ENCODE measurements at places on chromosomes 1 and 21.
A peak's percentile ranks its signal among the peaks of the same experiment; 100 is the strongest.

- peak; percentile 45 for DNase-seq
These were observed 80.5 kb upstream of the TTC39A start for GRCh38 chr1:51410568-51411460.

DNA sequence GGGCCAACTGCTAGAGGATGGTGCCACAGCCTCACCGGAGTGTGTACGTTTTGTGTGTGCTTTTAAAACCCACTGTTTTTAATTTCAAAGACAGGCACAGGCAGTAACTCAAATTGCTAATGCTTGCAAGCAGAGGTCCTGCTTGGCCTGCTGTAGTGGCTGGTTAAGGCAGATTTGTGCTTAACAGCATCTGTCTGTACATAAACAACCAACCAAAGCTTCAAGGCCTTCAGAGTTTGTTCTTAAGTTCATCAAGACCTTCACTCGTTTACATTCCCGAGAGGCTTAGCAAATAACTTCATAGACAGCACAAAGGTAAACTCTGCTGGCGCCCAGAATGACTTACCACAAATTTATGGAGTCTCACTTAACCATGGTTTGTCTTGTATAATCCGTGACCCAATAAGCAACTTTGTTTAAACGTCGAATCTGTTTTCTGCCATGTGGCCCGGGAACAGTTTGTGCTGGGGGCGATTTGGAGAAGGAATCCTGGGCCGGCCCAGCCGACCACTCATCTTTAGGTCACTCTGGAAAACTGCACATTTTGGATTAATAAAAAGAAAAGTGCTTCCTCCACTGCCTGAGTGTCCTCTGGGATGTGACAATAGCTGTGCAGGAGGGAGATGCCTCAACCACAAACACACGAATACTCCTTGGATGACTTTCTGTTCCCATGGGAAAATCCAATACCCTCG lies 58.1 kb downstream of the CAPZB start:
- peak; percentile 33 for DNase-seq

DNA sequence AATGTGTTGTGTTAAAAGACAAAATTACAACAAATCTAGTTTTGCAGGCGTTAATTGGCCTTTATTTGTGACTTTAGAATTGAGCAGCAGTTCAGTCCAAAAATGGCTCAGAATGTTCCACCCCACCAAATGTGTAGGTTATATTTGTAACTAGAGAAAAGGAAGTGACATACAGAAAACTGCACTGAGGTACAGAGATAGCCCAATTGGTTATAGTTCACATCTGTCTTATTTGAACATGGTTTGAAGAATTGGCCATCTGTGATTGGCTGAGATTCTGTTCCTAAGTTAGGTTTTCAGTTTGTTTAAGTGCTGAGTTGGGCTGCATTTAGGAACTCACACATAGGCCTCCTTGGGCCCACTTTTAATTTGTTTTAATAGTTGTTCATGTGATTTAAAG lies 12.0 kb upstream of the FMO2 start:
- no peak for DNase-seq

GRCh38 chr1:162324396-162324795 lies 52.3 kb downstream of the SPATA46 start:
- DNase-seq = peak; percentile 10

GRCh38 chr1:60527567-60527966 lies 454.0 kb upstream of the C1orf87 start:
- no peak for DNase-seq

GRCh38 chr1:184824691-184825323 lies 70.1 kb upstream of the EDEM3 start:
- DNase-seq = no peak

DNA sequence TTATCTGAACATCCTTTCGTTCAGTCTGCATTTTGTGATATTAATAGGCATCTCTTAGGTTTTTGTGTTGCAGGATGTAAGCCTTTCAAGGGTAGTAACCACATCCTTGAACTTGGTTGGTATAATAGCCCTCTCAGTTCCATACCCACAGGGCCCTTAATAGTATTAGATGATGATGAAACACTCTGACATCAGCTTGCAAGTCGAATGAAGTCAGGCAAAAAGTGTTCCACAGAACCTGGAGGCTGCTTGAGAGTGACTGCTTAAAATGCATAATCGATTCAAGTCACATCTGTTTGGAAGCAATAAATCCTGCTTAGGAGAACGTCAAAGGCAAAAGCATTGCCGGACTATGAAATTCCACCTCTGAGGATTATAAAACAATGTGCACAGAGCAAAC lies 415.6 kb upstream of the KAZN start:
- no peak for DNase-seq

DNA sequence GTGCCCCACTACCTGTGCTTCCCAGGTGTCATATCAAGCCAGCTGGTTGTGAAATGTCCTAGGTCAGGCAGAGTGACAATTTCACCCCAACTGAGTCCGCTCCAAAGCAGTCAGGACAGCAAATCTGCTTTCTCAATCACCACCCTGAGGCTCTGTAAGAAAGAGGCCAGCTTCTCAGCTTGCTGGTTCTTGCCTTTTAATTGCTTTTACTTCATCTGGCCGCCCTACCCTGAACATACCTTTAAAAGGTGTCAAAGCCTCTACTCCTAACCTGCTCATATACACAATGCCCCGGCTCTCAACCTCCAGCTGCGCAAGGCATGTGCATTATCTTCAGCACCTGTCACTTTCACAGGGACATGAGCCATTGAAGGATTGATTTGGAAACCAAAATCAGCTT lies 581.6 kb downstream of the NPHP4 start:
- no peak for DNase-seq

DNA sequence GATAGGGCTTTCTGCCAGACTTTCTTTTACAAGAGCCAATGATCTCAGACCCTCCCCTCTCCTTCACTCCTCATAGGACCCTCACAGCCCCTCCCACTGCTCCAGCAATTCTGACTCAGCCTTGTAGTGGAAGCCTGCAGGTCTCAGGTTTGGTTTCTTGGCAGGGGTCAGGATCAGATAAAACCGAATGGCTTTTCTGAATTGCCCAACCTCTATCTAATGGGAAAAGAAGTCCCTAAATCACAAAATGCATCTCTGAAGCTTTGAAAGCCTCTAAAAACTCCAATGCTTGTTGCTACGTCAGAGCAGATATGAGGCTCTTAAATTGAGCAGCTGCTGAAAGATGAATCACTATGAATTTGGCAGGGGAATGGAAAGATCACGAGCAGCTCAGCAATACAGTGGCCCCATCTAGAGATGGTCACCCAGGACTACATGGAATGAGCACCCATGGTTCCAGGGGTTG lies 74.5 kb downstream of the NID1 start:
- DNase-seq = peak; percentile 60

DNA sequence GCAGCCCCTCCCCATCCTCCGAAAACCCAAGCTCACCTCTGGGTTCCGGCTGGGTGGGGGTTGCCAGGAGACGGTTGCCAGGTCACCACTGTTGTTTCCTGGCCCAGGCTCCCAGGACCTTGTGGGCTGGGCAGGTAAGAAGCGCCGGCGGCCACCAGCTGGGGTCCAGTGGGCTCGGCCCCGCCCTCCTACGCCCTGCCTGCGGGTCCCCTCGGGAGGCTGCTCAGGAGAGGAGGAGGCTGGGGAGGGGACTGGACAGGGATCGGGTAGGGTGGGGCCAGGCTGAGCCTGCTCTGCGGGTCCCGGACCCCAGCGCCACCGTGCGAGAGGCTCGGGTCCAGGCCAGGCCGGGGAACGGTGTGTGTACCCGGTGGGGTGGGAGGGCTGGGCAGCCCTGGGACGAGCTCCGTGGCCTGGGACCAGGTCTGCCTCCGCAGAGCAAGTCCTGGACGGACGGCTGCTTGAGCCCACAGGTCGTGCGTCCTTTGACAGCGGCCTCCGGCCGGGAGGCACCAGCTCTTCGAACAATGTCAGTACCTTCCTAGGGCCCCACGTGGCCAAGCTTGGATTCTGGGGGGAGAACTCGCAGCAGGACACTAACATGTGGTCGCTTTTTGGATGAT lies at the start of gene TTLL10:
TSS of gene TTLL10 (plus strand) at position 88 of the 623 bp plus-strand sequence. CDS start 5,336 bp downstream, outside the sequence.
- DNase-seq = no peak
